Stimulated activated naive B cell treated with anti-CD40 and anti-IgM and Interleukin-4, amounts not matched to agents 10 μg/mL and 1 μg/mL and 100 μg/mL, for 72 hours (primary cell): ENCODE measurements at places on chromosomes 5 and 9.

DNA sequence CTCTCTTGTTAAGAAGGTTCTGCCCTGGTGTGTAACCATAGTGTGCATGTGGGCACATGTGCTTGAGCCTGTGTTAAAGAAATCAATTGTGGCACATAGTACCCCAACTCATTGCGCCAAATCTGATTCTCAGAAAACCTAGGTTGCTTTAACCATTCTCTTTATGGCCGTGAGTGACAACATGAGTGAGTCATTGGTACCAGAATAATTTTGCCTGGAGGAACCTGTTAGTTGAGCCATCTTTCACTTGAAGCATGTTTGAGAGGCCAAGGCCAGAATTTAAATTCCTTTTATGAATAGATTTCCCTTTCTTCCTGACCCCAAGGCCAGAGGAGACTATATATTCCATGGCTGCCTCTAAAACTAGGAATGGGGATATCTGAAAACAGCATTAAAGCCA lies 35.2 kb upstream of the SLC36A2 start:
- DNase-seq, result no peak

DNA sequence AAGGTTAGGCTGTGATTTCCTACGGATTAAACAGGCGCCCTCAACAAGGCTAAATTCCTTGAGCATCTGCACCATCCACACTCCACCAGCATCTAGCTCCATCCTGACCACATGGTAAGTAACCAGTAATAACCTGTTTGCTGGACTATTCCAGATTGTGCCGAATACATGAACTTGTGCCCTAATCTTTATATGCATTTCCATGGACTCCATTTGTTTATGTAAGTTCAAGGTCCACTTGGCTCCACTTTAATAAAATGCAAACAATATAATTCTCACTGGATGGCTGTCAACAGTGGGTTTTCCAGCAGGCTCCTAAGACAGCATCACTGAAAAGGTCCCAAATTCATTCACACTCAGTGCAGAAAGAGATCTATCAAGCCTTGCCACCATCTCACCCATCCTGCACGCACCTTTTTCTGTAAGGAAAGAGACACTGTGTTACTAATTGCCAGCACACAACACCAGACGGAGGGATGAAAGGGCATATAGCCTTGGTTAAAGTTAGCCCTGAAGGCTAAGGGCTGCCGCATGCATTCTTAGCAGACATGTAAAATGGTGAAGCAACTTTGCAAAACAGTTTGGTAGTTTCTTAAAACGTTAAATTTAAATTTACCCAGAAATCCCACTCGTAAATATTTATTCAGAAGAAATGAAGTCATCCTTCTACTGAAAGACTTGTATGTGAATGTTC lies 88.7 kb downstream of the GLIS3 start:
- DNase-seq, result no peak

GRCh38 chr9:137349471-137350033 lies 47.5 kb upstream of the NRARP start:
- DNase-seq, result no peak

DNA sequence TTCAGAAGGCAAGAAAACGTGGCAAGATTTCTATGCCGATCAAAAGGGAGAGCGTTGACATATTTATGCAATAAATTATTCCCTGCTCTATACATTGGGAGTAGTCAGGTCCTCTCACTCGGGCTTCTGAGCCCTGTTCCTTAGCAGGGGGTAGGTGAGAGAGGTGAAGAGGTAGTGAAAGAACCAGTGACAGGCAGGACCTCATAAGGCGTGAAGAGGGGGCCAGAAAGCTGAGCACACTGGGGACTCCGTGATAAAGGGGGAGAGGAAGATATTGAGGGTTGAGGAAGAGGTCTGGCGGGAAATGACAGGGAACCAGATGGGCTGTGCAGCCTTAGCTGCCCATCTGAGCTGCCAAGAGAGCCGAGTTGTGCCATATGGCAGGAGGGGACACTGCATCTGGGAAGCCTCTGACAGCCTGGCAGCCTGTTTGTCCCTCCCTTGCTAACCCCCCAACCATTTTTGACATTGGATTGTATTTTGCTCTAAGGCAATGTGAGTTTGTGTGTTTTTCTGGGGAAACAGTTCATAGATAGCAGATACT lies 782 bp upstream of the CDC20B start:
- no peak for DNase-seq

- no peak for DNase-seq
Observed at GRCh38 chr5:95256991-95257390, 27.9 kb downstream of the MCTP1 start.

DNA sequence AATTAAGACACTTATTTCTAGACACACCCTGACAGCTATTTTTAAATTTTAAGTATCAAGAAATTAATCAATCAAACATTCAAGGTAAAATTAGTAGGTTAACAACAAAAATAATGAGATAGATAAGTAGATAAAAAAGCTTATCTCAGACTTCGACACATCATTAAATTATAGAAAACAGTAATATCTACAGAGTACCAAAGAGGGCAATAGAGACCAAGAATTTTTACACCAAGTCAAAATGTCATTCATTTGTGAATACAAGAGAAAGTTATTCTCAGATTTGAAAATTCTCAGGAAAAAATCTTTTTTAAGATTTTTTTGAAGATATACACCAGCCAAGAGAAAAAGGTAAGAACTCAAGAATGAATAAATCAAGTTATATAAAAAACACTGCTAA lies 445.6 kb downstream of the ACTL7B start:
- DNase-seq, result no peak

- DNase-seq, result no peak
Observed at GRCh38 chr5:93192087-93192486, 388.9 kb downstream of the NR2F1-AS1 start.

GRCh38 chr9:24776226-24776625 lies 230.5 kb upstream of the IZUMO3 start:
- DNase-seq, result no peak

DNA sequence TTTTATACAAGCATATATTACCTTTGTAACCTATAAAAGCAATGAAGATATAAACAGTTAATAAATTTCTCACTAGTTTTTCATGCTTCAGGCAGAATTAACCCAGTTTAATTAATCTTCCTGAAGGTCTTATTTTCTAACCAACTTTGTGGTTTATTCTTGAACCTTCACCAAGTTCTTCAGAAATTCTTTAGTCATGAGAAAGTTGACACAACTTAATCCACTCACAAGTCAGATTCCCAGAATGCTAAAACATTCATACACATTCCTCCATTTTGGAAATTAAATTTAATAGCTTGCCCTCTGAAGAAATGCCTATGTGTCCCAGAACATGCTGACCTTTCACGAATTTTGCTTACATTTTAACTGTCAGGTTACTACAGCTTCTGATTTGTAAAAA lies 105.4 kb upstream of the PAM start:
- no peak for DNase-seq

DNA sequence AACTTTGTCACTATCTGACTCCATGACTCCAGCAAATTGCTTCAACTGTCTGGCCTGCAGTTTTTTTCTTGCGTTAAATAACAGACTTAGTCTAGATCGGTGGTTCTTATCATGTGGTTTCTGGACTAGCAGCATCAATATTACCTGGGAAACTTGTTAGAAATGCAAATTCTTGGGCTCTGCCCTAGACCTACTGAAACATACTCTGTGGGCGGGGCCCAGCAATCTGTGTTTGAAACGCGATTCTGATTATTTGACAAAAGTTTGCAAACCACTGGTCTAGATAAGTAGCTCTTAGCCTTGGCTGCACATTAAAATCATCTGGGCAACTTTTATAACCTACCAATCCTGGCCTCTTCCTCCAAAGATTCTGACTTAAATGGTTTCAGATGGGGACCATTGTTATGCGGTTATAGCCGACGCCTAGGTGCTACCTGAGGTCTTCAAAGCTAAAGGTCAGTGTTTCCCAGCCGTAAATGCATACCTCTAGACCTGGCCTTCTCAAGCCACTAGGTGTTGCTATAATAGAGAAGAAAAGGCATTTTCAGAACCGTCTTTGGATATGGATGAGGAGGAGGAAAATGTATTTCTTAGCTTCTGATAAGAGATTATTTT lies 74.0 kb downstream of the C9orf85 start:
- DNase-seq, result no peak

DNA sequence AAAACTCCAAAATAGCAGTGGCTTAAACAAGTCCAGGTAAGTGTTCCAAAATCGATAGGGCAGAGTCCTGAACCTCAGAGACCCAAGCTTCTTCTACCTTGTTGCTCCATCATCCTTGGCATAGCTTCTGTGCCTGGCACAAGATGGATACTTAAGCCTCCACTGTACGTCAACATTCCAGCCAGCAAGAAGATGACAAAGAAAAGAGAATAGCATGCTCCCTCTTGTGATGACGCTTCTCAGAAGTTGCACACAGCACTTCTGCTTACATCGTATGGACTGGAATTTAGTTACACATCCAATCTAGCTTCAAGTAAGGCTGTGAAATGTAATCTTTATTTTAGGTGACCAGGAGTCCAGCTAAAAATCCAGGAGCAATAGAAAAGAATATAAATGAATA lies 227.4 kb downstream of the ESM1 start:
- DNase-seq, result no peak

DNA sequence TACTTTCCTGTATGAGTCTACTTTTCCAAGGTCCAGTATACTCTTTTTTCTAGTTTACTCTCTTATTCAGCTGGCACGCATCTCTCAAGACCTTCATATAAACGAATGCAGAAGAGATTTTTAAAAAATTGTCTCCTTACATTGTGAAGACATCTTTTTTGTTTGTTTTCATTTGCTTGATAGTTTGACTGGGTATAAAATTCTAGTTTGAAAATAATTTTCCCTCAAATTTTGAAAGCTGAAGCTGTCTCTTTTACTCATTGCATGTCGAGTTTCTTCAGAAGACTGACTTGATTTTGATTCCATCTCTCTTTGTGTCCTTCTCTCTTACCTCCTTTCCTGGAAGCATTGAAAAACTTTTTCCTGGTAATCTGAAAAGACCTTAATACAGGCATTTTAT lies 3.1 kb upstream of the PCDHB11 start:
- no peak for DNase-seq

GRCh38 chr9:114785866-114786650 lies 19.8 kb downstream of the TNFSF15 start:
- no peak for DNase-seq

DNA sequence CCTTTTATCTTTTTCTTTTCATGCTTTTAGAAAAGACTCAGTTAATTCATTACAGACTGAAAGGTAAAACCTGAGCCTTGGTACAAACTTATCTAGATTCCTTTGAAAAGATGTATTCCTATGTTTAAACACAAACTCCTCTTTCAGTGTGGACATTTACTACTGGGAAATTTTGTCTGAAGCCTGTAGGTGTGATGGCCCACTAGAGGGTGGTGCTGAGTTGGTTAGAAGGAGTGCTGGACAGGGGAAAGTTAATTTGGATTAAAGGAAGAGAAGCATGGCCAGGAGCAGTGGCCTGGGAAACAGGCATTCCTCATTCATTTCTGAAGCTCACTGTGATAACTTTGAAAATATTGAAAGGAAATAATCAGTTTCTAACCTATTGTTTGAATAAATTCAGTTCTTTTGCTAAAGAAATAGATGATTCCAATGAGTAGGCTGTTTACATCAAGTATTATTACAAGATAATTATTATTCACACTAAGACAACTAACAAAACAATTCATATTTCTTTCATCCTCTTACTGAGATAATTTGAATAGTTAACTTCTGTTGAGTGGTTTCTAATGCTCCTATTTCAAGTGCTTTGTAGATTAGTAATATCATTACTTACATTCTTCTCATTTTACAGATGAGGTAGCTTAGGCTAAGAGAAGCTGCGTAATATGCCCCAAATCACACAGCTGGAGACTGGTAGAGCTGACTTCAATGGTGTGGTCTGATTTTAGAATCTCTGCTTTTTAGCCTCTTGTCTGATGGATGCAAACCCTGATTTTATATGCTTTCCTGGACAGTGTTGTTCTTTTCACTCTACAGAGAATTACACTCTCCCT lies 150.9 kb downstream of the ADGRV1 start:
- DNase-seq, result no peak

GRCh38 chr5:71666321-71666720 lies 52.8 kb upstream of the CARTPT start:
- DNase-seq, result no peak

DNA sequence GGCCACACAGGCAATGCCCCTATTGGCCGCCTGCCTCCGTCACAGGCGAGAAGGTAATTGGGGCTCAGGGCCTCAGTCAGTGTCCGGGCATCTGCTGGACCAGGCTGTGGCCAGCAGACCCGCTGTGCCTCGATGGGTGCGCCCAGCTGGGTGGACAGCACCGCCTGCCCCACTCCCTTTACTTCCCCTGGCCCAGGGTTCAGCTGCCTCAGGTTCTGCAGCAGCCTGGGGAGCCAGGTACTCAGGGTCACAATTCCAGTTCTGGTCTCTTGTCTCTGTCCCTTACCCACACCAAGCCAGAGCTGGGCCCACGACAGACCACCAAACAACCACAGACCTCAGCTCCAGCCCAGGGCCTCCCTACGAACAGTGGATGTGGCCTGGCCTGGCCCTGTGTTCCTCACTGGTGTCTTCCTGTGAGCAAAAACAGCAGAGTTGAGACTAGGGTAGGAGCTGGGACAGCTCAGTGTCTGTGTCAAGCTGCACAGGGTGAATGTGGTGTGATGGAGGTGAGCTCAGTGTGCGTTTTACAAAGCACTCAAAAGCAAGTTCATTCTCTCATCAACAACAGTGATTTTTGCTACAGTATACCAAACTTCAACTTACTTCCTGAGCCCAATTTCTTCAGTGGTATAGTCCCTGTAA lies 33.4 kb upstream of the SUSD3 start:
- no peak for DNase-seq

- DNase-seq, result no peak
Observed at GRCh38 chr9:129278391-129279237, 100.6 kb upstream of the IER5L start.

DNA sequence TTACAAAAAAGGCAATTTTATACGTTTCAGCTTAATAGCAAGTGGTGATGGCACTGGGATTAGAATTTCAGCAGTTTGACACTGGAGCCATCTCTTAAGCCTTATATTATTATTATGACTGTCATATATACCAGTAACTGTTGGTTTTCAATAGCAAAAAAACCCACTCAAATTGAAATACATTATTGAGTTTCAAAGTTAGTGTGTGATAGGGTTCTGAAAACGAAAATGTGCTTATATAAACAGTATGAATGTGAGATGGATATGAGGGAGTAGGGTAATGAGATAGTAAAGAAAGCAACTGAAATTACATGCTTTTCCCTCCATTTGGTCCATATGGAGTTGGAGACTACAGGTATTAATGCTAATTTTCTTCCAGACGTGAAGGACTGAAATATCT lies 68.6 kb upstream of the ACTBL2 start:
- no peak for DNase-seq

- DNase-seq, result no peak
Observed at GRCh38 chr5:134119720-134120119, 5.2 kb downstream of the TCF7 start.

DNA sequence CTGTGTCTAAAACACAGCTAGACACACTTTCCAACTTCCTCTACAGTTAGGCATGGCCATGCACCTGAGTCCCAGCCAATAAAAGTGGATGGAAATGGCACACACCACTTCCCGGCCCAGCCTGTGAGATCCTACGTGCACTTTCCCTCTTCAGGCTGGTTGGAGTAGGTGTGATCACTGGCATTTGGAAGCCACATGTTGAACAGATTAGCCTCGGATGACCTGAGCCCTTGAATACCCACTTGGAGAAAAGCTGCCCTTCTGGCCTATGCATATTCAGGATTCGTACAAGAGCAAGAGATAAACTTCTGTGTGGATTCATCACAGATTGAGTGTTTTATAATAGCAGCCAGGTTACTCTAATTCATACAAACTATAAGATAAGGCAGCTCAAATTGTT lies 359.0 kb upstream of the SLC30A5 start:
- no peak for DNase-seq

- DNase-seq, result no peak
Observed at GRCh38 chr9:128146591-128147120, 2.6 kb upstream of the LCN2 start.

GRCh38 chr9:91421128-91421765 lies 2.4 kb downstream of the NFIL3 start:
- no peak for DNase-seq
